ENCODE measurements at places on chromosomes 5 and 9. TPM values are rescaled to one million over a fixed set of nuclear protein-coding genes. Genes with fewer than 3 reads are reported as not detected.

The ADRA1B gene
- total RNA-seq, result not detected

The SPATA31A3 gene
- total RNA-seq, result not detected

The MED10 gene
- 10.4 TPM for total RNA-seq

The SMIM3 gene
- total RNA-seq, result 23.5 TPM

The SMIM33 gene
- not detected for total RNA-seq

The ZFP37 gene
- 3.7 TPM for total RNA-seq

The COL23A1 gene
- under 0.01 TPM for total RNA-seq

The CNTFR gene
- total RNA-seq, result not detected

The CARD6 gene
- 12.1 TPM for total RNA-seq

The SIT1 gene
- total RNA-seq, result not detected

The SPRY4 gene
- total RNA-seq, result 3.0 TPM

The FCN1 gene
- total RNA-seq, result not detected

The ZNF300 gene
- 9.0 TPM for total RNA-seq

The PDE8B gene
- total RNA-seq, result not detected

The RETREG1 gene
- not detected for total RNA-seq

The IL17B gene
- total RNA-seq, result not detected

The BARHL1 gene
- total RNA-seq, result not detected

The CLIC3 gene
- total RNA-seq, result 8.2 TPM

The ADAMTS16 gene
- not detected for total RNA-seq

The VCAN gene
- 388 TPM for total RNA-seq

The HRCT1 gene
- total RNA-seq, result 0.16 TPM

The RANBP3L gene
- under 0.01 TPM for total RNA-seq

The C5orf52 gene
- total RNA-seq, result not detected

The FRMPD1 gene
- total RNA-seq, result not detected

The CSNK1G3 gene
- total RNA-seq, result 40.7 TPM

The CTSL gene
- 596 TPM for total RNA-seq

The PCDHGA10 gene
- total RNA-seq, result 2.3 TPM

The SH3GL2 gene
- total RNA-seq, result not detected

The ORM2 gene
- not detected for total RNA-seq

Data from bronchial smooth muscle cell (primary cell).